Activated CD8-positive, alpha-beta memory T cell treated with anti-CD3 and anti-CD28 coated beads for 1 hour (primary cell): ENCODE measurements at places on chromosomes 6 and 20.

- no peak for DNase-seq
Measured at GRCh38 chr6:40817369-40817768, 221.7 kb downstream of the UNC5CL start.

- no peak for DNase-seq
Measured at GRCh38 chr6:18412068-18412467, 24.9 kb downstream of the RNF144B start.

DNA sequence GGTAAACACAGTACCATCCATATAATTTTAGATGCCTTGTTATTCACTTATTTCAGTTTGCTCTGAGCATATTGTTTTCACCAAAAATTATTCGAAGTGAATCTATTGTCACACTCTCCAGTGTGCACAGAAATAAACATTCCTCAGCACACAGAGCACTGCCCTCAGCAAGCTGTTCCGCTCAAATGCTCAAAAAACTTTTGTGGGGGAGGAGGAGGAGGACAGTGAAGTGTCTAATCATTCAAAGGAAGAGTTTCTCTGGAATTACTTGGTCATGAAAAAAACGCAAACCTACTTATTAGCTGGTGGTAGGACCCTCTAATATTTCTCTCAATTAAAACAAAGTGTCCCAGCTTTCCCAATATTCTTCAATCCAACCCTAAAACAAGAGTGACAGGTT, 88.3 kb downstream of the DTNBP1 start:
- DNase-seq, result no peak

DNA sequence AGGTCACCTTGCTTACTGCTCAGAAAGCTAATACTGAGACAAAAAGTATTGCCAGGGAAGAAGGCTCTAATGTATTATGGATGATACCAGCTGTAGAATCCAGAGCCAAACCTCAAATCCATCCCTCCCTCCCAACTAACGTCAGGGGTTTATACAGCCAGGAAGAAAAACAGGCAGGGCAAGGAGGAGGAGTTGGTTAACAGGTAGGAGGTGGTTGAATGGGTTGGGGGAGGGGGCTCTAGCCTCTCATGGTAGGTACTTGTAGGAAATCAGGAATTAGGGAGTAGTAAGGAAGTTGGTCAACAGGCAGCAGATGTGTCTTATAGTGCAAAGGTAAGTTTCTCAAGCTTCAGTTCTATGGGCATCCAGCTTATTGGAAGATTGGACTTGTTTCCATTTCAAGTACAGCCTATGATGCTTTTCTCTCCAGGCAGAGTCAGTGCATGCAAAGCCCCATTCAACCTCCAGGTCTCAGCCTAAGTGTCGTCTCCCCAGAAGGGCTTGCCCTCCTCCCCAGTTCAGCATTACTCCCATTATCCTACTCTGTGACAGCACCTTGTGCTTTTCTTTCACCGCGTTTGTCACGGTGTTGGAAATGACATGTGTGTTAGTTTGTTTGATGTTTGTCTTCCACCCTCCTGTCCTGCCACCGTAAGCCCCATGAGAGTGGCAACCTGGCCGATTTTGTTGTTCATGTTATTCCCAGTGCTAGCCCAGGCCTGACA, 38.1 kb downstream of the PNLDC1 start:
- no peak for DNase-seq

DNA sequence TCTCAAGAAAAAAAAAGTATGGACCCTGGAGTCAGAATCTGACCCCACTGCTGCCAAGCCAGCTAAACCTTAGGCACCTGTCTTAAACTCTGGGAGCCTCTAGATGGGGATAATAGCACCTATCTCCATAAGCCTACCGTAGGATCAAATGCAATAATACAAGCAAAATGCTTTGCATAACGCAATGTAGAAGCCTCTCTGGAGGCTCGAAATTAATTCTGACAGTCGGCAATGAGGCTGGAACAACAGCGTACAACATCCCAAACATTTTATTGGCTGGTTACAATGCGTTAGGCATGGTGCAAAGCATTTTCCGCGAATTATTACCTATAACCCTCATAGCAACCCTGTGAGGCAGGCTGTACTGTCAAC, 521 bp downstream of the CDK5RAP1 start:
- DNase-seq, result no peak

DNA sequence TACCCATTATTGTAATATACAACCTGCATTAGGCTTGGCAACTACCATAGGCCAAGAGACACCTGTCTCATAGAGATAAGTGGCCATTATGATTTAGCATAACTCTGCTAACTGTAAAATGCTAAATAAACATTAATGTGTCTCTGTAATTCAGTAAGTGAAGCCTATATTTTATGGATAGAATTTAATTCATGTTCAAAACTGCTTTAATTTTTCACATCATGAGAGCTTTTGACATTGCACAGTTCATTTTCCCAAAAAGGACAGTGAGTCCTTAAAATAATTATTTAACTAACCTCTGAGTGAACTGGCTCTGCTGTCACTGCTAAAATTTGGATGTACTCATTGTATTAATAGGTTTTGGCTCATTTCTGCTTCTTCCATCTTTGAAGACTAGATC, 41.4 kb upstream of the TMX4 start:
- no peak for DNase-seq

GRCh38 chr20:59678951-59679350, 74.6 kb downstream of the PHACTR3 start:
- DNase-seq, result no peak

DNA sequence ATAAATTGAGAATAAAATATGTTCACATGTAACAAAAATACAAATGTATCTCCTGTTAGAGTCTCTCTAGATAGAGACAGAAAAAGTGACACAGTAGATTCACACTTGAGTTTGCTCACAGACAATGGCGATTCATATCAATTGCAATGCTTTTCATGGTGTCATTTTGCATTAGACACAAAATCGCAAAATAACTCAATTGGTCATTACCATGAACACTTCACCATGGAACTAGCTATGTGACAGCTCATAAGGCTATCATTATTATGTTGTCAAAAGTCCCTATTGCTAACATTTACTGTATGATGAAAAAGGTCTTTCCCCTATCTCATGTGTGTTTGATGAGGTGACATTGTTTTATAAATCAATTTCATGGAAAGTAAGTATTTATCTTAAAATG, 249.5 kb upstream of the AGPAT4 start:
- no peak for DNase-seq

GRCh38 chr6:137412562-137412961, 81.6 kb downstream of the OLIG3 start:
- no peak for DNase-seq

DNA sequence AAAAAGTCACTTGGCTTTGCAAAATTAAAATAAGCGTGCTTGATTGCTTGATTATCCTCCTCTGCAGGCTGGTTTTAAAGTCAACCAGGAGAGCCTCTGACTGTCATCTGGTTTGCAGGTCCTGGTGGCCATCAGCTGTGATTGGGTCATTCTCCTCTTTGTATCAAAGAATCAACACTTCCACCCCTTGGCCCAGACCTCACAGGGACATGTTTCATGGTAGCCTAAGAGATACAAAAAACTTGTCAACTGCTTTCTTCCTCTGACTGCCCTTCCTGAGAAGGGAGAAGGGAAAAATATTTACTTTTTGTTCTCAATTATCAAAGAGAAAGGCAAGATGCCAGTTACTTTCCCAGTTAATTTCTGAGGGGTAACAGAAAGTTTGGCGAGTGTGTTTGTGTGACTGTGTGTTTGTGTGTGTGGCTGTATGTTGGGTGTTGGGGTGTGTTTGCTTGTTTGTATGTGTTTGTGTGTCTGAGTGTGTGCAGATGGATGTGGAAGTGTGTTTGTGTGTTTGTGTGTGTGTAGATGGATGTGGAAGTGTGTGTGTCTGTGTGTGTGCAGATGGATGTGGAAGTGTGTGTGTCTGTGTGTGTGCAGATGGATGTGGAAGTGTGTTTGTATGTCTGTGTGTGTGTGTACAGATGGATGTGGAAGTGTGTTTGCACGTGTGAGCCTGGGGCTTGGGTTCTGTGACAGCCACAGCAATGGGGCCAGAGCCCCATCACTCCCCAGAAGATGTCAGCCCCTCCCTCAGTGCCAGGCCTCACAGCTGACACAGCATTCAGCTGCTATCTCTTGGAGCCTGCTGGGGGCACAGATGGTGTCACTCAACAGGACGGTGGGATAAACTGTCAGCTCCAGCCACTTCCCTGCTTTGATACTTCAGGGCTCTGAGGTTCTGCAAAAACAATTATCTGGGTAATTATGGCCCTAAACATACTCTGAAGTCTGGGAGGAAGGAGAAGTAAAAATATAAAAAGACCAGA, 98.6 kb upstream of the RNF24 start:
- DNase-seq, result no peak

- DNase-seq, result no peak
Measured at GRCh38 chr6:75183099-75183541, 22.7 kb downstream of the COL12A1 start.

DNA sequence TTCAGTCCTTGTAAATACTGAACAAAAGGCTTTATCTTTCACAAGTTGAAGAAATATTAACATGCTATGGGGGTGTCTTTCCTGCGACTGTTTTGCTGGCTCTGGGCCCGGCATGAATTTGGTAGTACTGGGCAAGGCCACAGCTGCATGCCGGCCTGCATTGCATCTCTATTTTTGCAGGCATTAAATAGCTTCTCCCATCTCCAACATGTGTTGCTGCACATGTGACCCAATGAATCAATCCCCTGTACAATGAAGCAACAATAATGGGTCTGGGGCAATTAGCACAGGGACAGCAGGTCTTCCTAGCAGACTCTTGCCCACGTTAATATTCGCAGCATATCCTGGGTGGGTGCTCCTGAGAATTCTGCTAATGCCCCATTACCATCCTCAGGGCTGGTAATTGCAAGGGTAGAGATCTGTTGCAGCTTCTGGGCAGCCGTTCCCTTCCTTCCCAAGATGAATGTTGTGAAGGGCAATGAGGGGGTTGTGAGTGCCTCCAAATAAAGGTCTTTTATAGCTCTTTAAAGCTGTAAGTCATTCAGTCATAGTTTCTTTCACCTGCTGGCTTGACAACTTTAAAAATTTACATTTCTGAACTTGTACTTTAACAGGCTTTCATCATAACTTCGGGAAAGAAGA, 24.3 kb upstream of the CDYL start:
- DNase-seq, result no peak

DNA sequence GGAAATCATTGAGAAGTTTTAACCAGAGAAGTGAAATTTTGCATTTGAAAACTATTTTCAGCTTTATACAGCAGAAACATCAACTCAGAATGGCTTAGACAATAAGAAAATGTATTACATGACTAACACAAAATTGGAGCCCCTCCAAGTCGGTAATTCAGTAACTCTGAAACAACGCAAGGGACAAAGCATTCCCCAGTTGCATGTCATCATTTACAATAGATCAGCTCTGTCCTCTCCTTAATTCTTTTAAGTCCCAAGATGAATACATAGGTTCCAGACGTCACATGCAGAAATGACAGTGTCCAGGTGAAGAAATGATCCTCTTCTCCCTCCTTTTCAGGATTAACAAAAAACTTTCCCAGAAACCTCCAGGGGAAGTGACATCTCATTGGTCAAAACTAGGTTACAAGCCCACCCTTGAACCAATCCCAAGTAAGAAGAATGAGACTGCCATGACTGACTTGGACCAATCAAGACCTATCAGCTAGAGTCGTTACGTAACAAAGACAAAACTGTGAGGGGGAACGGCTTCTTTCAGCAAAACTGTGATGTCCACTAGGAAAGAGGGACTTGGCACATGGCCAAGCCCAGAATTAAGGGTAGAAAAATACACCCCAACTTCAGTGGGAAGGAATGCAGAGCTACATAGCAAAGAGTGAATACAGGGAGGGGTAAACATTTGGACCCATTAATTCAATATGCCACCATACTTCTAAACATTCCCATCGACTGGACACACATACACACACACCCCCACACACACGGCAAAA, 149.8 kb upstream of the PRND start:
- no peak for DNase-seq

DNA sequence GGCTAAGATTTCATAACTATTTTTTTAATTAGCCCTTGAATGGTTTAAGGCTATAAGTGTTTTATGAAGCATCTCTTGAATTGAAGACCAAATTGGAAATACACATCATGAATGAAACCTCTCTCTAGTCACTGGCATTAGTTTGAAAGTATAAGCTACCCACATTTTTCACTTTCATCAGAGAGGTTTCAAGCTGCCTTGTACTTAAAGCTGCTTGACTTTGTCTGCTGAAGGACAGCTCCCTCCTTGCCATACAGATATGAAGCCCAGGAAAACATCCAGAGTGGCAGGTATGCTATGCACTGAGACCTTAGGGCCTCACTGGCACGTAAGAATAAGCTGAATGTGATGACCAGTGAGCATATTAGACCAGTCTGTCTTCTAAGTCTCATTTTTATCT, 62.7 kb downstream of the ELOVL2 start:
- no peak for DNase-seq

DNA sequence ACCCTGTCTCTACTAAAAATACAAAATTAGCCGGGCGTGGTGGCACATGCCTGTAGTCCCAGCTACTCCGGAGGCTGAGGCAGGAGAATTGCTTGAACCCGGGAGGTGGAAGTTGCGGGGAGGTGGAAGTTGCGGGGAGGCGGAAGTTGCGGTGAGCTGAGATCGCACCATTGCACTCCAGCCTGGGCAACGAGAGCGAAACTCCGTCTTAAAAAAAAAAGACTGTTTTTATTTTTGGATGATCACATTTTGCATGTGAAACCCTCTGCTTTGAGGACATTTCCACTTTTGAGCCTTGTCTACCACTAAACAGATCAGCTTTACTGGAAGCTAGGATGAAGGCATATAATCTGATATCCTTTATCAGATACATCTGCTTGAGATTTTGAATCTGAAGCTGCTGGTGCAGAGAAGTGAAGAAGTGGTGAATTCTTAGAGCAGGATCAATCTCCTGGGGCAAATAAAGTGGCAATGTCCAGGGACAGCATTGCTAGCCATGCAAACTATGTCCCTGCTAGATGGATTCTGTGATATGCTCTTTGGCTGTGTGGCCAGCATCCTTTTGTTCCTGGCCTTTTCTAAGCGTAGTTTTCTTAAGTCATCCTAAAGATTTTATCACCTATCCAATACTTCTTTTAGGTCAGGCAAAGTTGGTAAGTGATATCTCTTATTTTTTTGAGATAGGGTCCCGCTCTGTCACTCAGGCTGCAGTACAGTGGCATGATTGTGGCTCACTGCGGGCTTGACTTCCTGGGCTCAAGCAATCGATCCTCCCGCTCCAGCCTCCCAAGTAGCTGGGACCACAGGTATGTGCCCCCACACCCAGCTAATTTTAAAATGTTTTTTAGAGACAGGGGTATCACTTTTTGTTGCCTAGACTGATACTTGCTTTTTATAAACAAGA, 23.3 kb downstream of the RBL1 start:
- no peak for DNase-seq
